Spleen (tissue), 13 donors: ENCODE measurements at places on chromosomes 4 and X. TPM values are rescaled to one million over a fixed set of nuclear protein-coding genes. Genes with fewer than 3 reads are reported as not detected.

The XAGE1A gene
- total RNA-seq = not detected

The MAGEA1 gene
- not detected for total RNA-seq

GRCh38 chr4:145346081-145346480 lies 135.6 kb upstream of the SMAD1 start:
- no peaks in the 10 kb centered on the region for H3K27me3 ChIP-seq
- H3K36me3 ChIP-seq = no peaks in the 10 kb centered on the region
- no peaks in the 10 kb centered on the region for H3K4me1 ChIP-seq
- H3K4me3 ChIP-seq = no peak overlapping the region
- H3K27ac ChIP-seq = no peak overlapping the region

DNA sequence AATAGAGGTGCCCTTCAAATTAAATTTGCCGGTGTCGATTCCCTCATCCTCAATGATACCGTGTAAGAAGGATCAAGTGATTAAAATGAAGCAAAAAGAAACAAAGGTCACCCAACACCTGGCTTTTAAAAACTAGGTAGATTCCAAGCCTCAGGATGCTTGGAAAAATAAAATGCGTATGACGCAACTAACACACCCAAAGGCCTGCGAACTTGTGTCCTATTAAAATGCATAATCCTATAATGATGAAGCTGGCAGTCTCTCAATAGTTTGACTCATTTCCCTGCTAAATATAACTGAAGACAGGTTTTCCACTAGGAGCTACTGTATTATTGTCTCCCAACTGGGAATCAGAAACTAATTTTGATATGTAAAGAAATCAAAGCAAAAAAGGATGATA lies 263.2 kb downstream of the DHX15 start:
- no peaks in the 10 kb centered on the region for H3K27me3 ChIP-seq
- H3K4me1 ChIP-seq = no peaks in the 10 kb centered on the region
- H3K27ac ChIP-seq = no peak overlapping the region
- no peak overlapping the region for H3K4me3 ChIP-seq
- DNase-seq = no peak
- H3K36me3 ChIP-seq = no peaks in the 10 kb centered on the region

- no peak overlapping the region for H3K4me3 ChIP-seq
- peaks cover 32% of the 10 kb centered on the region for H3K4me1 ChIP-seq
- DNase-seq = no peak
- no peaks in the 10 kb centered on the region for H3K36me3 ChIP-seq
These were observed 40.1 kb downstream of the TET2 start for GRCh38 chr4:105186701-105187161.
